CD4-positive, alpha-beta T cell treated with Interferon alpha-2 for 1 hour (primary cell): ENCODE measurements at places on chromosomes 1 and 21.

- DNase-seq = no peak
Observed at GRCh38 chr1:243288062-243288461, 32.2 kb downstream of the SDCCAG8 start.

GRCh38 chr1:245578771-245579170, 424.0 kb downstream of the KIF26B start:
- DNase-seq = no peak

GRCh38 chr1:6329396-6329795, 64.2 kb downstream of the ACOT7 start:
- no peak for DNase-seq

GRCh38 chr21:31078796-31079195, 40.5 kb upstream of the KRTAP19-8 start:
- no peak for DNase-seq

- DNase-seq = no peak
Observed at GRCh38 chr1:200739702-200740570, 1.2 kb downstream of the CAMSAP2 start.

- DNase-seq = peak; percentile 30
Observed at GRCh38 chr1:1264868-1265272, 8.8 kb downstream of the UBE2J2 start.

DNA sequence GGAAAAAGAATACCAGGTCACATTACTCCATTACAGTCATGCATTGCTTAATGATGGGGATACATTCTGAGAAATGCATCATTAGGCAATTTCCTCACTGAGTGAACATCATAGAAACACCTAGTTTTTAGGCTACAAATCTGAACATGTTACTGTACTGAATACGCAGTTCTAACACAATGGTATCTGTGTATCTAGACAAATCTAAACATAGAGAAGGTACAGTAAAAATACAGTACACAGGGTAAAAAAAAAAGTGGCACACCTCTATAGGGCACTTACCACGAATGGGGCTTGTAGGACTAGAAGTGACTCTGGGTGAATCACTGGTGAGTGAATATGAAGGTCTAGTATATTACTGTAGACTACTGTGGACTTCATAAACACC, 115.7 kb downstream of the AKT3 start:
- no peak for DNase-seq

DNA sequence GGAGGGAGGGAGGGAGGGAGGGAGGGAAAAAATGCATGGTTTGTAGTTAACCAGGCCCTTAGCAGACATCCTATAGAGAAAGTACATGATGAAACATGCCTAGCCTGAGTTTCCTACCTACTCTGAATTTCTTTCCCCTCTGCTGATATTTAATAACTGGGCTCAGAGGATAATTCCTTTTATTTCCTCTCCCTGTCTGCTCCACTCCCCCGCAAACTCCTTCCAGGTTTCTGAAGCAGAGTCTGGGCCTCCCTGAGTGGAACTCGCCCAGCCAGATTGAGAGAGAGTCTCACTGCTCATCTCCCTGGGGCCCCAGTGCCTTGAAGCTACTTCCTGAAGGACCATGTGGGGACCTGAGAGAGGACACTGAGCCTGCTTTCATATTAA, 111.9 kb upstream of the SLC44A3 start:
- DNase-seq = no peak

GRCh38 chr1:162207862-162208261, 138.4 kb downstream of the NOS1AP start:
- no peak for DNase-seq

- no peak for DNase-seq
Observed at GRCh38 chr1:208174200-208174599, 70.0 kb downstream of the PLXNA2 start.

- DNase-seq = no peak
Observed at GRCh38 chr1:75575837-75576236, 35.1 kb downstream of the SLC44A5 start.

DNA sequence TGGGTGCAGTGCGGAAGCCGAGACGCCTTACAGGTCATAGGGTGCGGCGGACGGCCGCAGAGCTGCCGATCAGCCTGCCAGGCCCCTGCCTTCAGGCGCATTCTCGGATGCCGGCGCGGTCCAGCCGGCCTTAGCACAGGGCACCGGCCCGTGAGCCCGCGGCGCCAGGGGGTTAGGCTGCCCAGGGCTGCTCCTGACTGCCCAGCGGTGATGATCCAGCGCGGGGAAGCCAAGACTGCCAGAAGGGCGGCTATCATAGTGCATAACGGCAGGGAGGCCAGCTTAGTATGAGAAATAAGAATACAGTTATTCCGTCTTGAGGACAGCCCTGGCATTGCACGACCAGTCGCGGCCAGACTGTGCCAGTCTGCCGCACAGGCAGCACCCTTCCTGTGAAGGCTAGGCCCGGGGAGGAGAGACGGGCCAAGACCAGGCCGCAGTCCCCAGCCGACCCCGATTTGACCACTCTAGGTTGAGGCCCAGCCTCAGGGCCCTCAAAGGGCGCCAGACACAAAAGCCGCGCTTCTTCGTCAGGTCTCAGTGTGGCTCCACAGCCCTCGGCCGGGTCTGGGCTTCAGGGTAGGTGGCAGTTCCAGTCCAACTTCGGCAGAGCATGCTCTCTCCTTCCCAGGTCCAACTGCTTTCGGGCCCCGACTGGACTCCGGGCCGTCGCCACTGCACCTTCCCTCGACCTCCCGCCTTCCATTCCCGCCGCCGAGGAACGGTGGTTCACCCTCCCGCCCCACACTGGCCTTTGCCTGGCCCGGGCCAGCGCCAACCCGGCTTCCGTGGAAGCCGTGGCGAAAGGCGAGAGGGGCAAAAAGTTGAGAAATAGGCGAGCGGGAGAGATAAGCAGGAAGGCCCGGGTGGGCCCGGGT, 829 bp downstream of the ALX3 start:
- no peak for DNase-seq

DNA sequence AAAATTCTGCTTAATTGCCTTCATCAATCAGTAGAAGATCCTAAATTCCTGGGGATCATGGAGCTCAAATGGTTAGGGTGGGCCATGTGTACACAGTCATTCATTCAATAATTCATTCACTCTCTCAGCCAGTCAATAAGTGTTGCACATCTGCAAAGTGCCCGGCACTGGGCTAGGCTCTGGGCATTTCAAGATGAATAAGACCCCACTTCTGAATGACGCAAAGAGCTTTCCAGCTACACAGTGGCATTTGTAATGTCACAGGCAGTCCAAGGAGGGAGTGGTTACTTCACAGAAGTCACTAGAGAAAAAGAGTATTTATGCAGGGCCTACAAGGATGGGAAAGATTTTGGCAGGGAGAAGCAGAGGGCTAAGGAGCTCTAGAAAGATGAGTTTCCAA, 93.2 kb downstream of the KCNJ15 start:
- DNase-seq = no peak

DNA sequence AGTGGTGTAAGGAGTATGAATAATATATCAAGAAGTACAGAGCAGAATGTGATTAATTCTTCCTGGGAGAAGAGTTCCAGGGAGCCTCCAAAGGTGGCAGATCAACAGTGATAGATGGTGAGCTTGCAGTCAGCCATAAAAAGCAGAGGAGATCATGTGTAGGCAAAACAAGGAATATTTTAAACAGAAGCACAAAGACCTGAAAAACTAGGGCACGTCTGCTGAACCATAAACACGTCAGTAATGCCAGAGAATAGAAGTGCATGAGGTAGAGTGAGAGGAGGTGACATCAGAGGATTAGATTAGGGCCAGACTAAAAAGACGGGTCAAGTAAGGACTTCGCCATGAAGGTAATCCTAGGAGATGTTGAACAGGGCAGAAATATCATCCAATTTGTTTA, 151.8 kb downstream of the EIF4G3 start:
- no peak for DNase-seq

- no peak for DNase-seq
Observed at GRCh38 chr1:8361198-8361849, 43.4 kb downstream of the SLC45A1 start.
